ENCODE measurements at places on chromosomes 4 and X. TPM values are rescaled to one million over a fixed set of nuclear protein-coding genes. Genes with fewer than 3 reads are reported as not detected.

GRCh38 chr4:5780831-5781480 is 70.0 kb downstream of the EVC start:
- peak; percentile 46 for DNase-seq

DNA sequence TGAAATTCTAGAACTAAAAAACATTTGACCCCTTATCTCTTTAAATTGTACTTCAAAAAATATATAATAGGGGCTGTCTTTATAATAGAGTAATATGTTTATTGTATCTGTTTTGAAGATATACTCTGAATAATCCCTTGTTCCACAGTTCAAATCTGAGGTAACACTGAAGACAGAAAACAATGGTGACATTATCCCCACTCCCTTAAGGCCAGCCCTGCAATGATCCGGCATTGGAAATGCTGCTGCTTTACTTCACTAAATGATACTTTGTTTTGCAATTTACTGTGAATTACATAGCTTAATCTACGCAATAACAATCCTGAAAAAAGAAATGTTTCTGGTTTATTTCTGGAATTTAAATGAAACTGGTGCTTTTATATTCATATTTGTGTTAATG is 34.4 kb upstream of the ZFP42 start:
- no peak for DNase-seq

DNA sequence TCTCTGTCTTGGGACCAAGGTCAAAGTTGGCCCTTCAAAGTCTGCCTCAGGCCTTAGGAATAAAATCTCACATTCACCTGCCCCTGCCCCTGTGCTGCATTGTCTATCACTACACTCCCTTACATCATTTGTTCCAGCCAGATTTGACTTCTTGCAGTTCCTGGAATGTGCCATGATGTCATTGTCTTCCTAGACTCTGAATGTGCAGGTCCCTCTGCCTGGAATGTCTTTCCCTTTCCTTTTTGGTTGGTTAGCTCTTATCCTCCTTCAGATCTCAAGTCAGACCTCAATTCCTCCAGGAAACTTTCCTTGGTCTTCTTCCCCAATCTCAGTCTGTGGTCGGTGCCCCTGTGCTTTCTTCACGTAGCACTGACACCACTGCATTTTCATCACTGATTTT is 67.7 kb upstream of the EFNB1 start:
- no peak for DNase-seq

DNA sequence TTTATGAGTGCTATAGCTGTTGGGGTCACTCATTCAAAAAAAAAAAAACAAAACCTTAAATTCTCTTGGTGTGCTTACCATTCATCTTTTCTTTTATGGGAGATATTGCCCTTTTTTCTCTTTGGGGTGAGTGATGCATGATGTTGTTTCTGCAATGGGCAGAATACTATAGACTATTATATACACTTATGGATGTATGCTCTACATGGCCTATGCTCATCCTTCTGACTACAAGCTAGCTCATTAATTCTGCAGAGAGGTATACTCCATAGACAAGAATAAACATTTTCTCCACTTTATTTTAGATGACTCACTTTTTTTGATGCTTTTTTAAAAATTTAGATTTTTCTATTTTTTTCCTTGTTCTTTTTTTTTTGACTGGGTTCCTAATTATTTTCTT is 160.3 kb upstream of the ANK2 start:
- DNase-seq = peak; percentile 6

Gene STPG2
- polyA plus RNA-seq = 0.19 TPM

DNA sequence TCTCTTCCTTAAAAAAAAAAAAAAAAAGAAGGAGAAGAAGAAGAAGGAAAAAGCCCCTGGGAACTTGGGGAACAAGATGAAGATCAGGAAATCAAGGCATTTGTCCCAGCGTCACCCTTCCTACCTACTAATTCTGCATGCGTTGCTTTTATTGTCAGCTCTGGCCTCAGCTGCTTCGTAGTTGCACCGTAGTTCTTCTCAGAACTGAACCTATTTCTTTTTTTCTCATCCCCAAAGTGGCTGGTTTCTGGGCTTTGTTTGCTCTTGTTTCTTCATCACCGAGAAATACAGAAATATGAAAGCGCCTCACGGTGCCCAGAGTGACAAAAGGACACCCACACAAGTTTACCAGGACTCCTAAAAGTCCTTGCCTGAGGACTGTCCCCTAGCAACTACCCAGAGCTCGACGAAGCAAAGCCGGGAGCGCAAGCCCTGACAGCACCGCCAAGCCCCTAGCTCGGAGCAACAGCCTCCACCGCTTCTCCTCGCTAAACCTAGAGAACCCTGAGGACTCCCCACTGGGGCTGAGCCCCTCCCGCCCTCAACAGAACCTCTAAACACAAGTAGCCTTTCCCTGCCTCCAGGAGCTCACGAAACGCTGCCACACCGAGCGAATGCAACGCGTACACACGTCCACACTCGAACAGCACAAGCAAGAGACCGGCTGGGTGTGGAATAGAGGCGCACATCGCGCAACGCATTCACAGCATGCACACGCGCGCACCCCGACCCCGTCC is 710 bp downstream of the PRKG2 start:
- peak; percentile 69 for DNase-seq

DNA sequence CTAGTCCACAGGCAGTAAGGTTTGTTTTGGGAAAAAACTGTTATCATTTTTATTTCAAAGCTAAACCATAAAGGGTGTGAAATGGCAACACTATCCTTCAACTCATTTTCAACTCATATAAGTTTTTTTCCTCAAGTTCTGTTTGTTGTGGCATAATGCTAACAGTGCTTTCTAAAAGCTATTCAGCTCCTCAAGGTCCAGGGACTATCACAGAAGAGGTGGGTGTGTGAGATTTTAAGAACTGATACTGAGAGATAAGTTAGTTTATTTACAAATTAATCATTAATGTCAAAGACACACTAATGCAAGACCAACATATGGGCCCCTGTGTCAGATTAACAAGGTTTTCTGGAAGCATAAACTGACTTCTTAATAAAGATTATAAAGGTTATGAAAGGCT is 11.8 kb downstream of the UGT2B15 start:
- no peak for DNase-seq

DNA sequence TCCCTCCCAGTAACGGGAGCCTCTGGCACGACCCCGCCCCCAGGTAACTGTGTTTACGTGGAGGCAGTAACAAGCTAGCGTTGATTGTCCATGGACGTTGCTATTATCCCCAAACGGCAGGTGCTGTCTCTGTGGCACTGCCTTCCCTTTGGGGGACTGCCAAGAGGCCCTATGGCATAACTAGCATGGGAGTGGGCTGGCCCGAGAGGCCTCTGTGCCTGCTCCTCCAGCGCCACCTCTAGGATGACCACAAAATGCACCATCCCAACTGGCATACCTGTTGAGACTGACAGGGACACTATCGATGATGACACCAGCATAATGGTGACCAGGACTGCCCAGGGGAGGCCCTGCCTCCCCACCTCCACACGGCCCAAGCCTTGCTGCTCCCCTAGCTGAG is 1.5 kb downstream of the SRPK3 start:
- no peak for DNase-seq
